ENCODE measurements at places on chromosomes 5 and 9. TPM values are rescaled to one million over a fixed set of nuclear protein-coding genes. Genes with fewer than 3 reads are reported as not detected.

Gene TNFSF8
- total RNA-seq = not detected

Gene NTMT1
- 51.0 TPM for total RNA-seq

Gene STKLD1
- 2.2 TPM for total RNA-seq

Gene KIF24
- total RNA-seq = 2.8 TPM

Gene CER1
- total RNA-seq = not detected

Gene ZNG1E
- 126 TPM for total RNA-seq

Gene NTRK2
- total RNA-seq = not detected

Data from HepG2 (cell line).